ENCODE measurements at places on chromosomes 3 and 15.
A peak's percentile ranks its signal among the peaks of the same experiment; 100 is the strongest.

- DNase-seq, result no peak
These were observed 15.6 kb upstream of the CTXND1 start for GRCh38 chr15:80267658-80268057.

GRCh38 chr3:160869825-160870224 lies 113.8 kb downstream of the PPM1L start:
- DNase-seq, result no peak

GRCh38 chr3:185825006-185825638 lies at the start of gene IGF2BP2:
TSS of gene IGF2BP2 (minus strand) at chr3:185825042. CDS start at chr3:185824960, 82 bp downstream.
- peak; percentile 53 for DNase-seq

GRCh38 chr15:65913631-65914199 lies 44.4 kb downstream of the RAB11A start:
- DNase-seq, result no peak

GRCh38 chr3:27556887-27557286 lies 72.7 kb upstream of the SLC4A7 start:
- no peak for DNase-seq

GRCh38 chr3:38720465-38720864 lies 71.0 kb upstream of the SCN5A start:
- no peak for DNase-seq

- no peak for DNase-seq
These were observed 47.4 kb upstream of the MITF start for GRCh38 chr3:69691860-69692259.

DNA sequence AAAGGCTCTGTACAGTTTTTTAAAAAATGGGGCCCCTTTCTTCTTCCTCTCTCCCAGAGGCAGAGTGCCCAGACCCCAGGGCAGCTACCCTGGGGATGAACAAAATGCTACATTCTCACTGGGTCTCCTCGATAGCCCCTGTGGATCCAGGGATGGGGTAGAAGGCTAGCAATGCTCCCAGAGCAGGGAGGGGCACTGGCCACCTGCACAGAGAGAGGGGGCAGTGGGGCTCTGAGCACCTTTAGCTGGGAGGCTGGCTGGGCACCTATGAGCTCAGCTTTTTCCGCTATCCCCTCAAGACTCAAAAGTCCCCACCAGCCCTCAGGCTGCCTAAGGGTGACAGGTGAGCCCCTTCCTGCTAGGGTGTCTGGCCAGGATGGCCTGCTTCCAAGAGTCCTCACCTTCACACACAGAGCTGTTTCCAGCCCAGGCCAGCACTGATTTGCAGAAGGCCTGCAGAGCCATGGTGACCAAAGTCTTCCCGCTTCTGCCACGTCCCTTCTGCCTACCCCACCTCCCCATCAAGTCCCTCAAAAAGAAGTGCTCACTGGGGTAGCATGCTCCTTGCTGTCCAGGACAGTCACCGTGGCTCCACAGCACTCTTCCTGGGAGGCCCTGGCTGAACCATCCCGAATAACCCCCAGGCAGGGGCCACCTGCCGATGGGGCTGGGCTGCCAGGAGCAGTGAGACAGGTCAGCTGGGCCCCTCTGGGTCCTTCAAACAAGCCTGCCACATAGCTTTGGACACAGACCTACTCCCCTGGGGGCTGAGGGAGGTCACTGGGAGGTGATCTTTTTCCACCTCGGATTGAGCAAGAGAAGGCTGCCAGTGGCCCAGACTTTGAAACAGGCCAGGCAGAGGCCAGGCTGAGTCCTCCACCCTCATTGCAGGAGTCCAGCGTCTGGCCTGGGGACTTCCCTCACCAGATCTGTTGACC lies 20.4 kb downstream of the BMF start:
- DNase-seq, result no peak

DNA sequence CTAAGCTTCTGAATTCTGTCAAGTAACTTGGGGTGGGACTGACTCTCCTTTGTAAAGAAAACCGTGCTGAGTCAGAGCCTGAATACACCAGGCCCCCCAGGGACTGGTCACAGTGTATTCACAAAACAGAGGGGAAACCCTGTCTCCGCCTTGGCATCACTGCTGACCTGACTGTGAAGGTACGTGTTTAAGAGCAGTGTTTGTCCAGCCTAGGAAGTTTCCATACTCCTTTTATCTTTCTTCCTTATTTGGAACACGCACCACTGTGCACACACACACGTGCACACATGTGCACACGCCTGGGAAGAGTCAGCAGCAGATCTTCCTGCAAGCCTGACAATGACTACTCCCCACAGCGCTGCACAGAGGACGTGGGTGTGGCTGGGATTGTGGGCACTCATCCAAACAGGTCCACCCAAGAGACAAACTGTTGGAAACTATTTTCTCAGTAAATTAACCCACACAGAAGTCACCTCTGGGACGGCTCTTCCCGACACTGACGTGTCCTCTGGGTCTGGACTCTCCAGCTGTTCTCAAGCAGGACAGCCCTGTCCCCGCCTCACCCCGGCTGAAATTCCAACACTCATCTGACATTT lies 87.7 kb downstream of the ATP10A start:
- no peak for DNase-seq

GRCh38 chr3:86937306-86937791 lies 53.6 kb downstream of the VGLL3 start:
- no peak for DNase-seq

DNA sequence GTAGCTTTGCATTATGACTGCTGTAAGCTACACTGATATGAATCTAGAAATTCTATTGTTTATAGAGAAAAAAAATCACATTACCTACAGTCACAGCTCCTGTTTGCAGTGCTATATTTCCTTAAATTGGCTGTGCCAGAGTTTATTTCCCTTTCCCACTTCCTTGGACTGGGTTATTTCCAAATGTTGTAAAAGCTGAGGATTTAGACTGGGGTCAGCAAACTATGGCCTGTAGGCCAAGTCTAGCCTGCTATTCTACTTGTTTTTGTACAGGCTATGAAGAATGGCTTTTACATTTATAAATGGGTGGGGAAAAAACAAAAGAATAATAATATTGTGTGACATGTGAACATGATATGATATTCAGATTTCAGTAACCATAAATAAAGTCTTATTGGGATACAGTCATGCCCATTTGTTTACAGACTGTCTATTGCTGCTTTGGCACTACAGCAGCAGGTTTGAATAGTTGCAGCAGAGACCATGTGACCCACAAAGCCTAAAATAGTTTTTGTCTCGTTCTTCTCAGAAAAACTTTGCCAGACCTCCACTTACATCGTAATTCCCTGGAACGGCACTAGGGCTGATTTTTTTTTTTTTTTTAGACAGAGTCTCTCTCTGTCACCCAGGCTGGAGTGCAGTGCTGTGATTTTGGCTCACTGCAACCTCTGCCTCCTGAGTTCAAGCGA lies 7.8 kb downstream of the GLDN start:
- no peak for DNase-seq

DNA sequence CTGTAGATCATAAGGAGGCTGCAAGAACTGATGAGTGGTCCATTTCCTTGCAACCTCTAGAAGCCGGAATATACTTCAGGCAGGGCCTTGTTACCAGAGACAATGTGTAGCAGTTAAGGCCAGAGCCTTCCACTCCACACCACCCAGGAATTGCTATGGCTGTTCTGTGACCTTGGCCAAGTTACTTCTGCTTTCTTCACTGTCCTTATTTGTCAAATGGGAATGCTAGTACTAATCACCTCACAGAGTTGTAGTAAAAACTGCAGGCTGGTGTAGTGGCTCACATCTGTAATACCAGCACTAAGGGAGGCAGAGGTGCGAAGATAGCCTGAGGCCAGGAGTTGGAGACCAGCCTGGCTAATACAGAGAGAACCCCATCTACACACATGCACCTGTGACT lies 28.7 kb upstream of the RPN1 start:
- DNase-seq, result no peak

GRCh38 chr3:6287088-6287875 lies 573.6 kb upstream of the GRM7 start:
- DNase-seq, result no peak

- no peak for DNase-seq
These were observed 2.6 kb downstream of the SMAD3 start for GRCh38 chr15:67067930-67068551.

- DNase-seq, result no peak
These were observed 29.1 kb upstream of the MAN2C1 start for GRCh38 chr15:75397494-75397893.

- no peak for DNase-seq
These were observed 11.6 kb downstream of the ZXDC start for GRCh38 chr3:126464093-126464492.

- DNase-seq, result peak; percentile 11
These were observed 154.7 kb upstream of the GOLIM4 start for GRCh38 chr3:168250415-168250861.

DNA sequence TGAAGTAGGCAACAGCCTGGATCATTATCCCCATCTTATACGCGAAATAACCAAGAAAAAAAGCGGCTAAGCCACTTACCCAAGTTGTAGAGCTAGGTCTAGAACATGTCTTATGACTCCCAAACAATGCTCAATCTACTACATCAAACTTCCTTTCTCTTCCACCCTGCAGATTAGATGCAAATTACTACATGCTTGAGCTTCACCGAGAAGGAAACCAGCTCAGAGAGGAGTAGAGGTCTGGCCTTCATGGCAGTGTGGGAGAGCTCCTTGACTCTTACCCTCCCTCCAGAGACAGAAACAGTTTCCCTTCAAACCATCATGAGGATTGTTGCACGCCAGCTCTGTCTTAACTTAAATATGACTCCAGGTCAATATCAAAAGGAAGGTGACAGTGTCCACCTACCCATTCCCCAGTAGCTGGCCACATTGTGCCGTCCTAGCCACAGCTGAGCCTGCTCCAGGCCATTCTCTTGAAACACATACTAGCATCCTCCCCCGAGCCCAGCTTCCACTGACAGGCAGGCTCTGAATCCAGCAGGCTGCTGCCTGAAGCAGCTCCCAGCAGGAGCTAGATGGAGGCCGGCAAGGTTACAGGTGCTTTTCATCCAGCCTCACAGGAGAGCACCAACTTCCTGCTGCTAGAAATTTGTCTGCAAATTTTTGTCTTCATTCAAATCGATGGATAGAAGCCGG lies 56.8 kb downstream of the CPN2 start:
- DNase-seq, result no peak

DNA sequence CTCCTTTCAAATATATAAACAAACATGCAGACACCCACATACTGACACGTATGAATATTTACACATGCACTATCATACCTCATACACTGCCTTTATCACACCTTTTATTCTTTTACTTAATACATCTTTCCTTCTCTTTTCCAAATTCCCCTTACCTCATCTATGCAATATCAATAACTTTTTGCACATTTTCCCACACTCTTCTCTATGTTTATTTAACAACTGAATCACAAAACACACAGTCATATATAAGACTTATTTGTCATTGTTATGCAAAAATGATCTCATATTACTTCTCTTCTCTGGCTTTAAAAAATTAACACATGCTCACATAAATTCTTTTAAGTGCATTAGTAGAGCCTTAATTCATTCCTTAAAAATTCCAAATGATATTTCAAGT lies 461.4 kb downstream of the DIPK2A start:
- no peak for DNase-seq

- no peak for DNase-seq
These were observed 1.7 kb downstream of the BFSP2 start for GRCh38 chr3:133401374-133402135.

All from GM12892 (cell line).